Caco-2 (cell line): ENCODE measurements at places on chromosomes 3 and 15. TPM values are rescaled to one million over a fixed set of nuclear protein-coding genes. Genes with fewer than 3 reads are reported as not detected.

The MASP1 gene
- not detected in 2 replicates for total RNA-seq

The SCAANT1 gene
- not detected in 2 replicates for total RNA-seq

The FRMD5 gene
- 17.4 and 19.5 TPM in 2 replicates for total RNA-seq

The DAPK2 gene
- 1.4 and 2.2 TPM in 2 replicates for total RNA-seq

The RHOA gene
- 338 and 348 TPM in 2 replicates for total RNA-seq

The SLC12A8 gene
- total RNA-seq, result 23.3 and 28.0 TPM in 2 replicates

The WDR93 gene
- 0.16 TPM in 1 of 2 replicates, not detected in the other for total RNA-seq

The TMC3 gene
- not detected in 2 replicates for total RNA-seq

The WNT7A gene
- 0.58 and 1.1 TPM in 2 replicates for total RNA-seq

The GASK1A gene
- total RNA-seq, result 0.16 TPM in 1 of 2 replicates, not detected in the other

The STX19 gene
- total RNA-seq, result not detected in 2 replicates

The SPSB4 gene
- total RNA-seq, result not detected in 2 replicates

The CATSPER2 gene
- total RNA-seq, result 1.4 and 2.4 TPM in 2 replicates

The CEP152 gene
- 14.2 and 16.5 TPM in 2 replicates for total RNA-seq

The TRIM42 gene
- total RNA-seq, result not detected in 2 replicates

The SCN11A gene
- total RNA-seq, result 0.12 TPM in 1 of 2 replicates, not detected in the other

The KBTBD13 gene
- total RNA-seq, result not detected in 2 replicates

The TRH gene
- total RNA-seq, result not detected in 2 replicates

The THAP10 gene
- total RNA-seq, result 1.7 and 1.9 TPM in 2 replicates

The CIAO2A gene
- total RNA-seq, result 61.6 and 63.7 TPM in 2 replicates

The RASGRP1 gene
- total RNA-seq, result 6.0 and 7.3 TPM in 2 replicates

The IMPG2 gene
- 0.07 TPM in 1 of 2 replicates, not detected in the other for total RNA-seq

The FAM107A gene
- not detected in 2 replicates for total RNA-seq

The HMCES gene
- total RNA-seq, result 47.7 and 47.9 TPM in 2 replicates

The SNAPC5 gene
- total RNA-seq, result 28.1 and 31.4 TPM in 2 replicates
